H1 (cell line): ENCODE measurements at places on chromosomes 5 and 9. TPM values are rescaled to one million over a fixed set of nuclear protein-coding genes. Genes with fewer than 3 reads are reported as not detected.

DNA sequence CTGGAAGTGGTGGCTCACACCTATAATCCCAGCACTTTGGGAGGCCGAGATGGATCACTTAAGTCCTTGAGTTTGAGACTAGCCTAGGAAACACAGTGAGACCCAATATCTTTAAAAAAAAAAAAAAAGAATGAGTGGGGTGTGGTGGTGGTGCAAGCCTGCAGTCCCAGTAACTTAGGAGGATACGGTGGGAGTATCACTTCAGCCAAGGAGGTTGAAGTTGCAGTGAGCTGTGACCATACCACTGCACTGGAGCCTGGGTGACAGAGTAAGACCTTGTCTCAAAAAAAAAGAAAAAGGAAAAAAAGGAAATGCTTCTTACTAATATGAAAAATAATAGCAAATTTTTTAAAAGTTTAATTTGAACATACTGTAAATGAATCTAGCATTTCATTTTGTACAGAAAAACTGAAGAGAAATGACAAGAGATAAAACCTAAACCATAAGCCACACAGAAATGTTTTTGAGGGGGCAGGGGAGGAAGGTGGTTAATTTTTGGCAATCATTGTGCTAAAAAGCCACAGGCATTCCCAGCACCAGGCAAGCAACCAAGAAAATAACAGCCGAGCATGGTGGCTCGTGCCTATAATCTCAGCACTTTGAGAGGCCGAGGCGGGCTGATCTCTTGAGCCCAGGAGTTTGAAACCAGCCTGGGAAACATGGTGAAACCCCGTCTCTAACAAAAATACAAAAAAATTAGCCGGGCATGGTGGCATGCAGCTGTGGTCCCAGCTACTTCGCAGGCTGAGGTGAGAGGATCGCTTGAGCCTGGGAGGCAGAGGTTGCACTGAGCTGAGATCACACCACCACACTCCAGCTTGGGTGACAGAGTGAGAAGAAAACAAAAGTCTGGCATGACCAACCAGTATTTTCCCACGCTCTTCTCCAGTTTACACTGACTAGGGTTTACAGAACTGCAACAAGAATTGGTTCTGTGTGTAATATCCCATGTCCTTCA, 114.5 kb upstream of the NR5A1 start:
- DNase-seq, result no peak

DNA sequence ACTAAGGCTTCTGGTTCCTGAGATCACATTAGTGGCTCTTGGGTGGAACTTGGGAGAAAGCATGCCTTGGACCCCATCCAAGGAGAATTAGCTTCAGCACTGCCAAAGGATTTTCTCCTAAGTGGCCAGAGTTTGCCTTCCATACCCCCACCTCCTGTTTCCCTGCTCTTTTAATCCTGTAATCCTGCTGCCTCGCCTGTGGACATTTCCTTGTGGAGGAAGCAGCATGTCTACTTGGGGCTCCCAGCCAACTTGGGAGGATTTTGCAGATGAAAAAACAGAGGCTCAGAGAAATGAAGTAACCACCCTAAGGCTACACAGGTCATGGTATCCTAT, 1.6 kb downstream of the ARSI start:
- no peak for DNase-seq

DNA sequence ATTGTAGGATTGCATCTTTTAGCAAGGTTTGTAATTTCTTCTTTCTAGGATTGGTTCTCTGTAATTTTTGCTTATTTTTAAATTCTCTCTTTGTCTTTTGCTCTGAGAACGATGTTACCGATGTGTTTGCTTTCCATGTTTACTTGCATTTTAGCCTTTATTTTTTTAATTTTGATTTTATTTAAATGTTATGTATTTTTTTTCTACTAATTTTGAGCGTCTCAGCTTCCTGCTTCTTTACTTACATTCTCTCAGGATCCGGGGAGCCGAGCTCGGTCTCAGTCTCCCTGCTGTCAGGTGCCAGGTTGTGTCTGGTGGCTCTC, 20.9 kb downstream of the ANXA2R start:
- DNase-seq, result no peak

- DNase-seq, result no peak
Observed at GRCh38 chr9:5690278-5690677, 61.4 kb downstream of the RIC1 start.

DNA sequence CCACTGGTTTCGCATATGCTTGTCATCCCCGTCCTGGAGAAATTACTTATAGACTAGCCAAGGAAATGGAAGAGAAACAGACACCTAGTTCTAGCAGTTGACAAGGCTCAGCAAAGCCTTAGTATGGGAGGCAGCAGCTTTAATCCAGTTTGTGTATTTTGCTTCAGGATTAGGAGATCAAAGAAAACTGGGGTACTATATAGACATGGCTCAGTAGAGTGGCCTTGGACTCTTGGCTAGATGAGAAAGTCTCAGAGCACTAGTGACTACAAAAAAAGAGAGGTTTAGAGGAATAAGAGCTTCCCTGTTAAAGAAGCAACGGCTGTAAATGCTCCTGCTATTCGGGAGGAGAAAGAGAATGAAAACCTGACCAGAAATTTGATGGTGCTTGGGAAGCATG, 349.1 kb downstream of the CTNND2 start:
- no peak for DNase-seq

GRCh38 chr5:178291161-178291561, 58.6 kb upstream of the PHYKPL start:
- DNase-seq, result no peak

The NUTM2F gene
- polyA plus RNA-seq, result 0.06 and 0.28 TPM in 2 replicates

DNA sequence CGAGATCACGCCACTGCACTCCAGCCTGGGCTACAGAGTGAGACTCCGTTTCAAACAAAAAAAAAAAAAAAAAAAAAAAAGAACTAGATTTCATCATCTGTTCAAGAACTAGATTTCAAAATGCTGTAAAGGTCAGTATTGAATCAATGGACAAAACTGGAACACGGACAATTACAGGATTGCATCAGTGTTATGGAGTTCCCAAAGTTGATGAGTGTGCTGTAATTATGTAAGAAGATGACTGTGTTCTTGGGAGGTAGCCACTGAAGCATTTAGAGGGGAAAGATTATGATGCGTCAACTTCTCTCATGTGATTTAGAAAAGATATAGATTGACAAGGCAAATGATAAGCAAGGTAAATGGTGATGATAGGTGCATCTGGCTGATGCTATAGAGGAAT, 6.5 kb downstream of the FAM240B start:
- no peak for DNase-seq

GRCh38 chr5:164235300-164235891, 730.0 kb downstream of the MAT2B start:
- no peak for DNase-seq

The ELOVL7 gene
- polyA plus RNA-seq, result 2.5 and 3.1 TPM in 2 replicates

DNA sequence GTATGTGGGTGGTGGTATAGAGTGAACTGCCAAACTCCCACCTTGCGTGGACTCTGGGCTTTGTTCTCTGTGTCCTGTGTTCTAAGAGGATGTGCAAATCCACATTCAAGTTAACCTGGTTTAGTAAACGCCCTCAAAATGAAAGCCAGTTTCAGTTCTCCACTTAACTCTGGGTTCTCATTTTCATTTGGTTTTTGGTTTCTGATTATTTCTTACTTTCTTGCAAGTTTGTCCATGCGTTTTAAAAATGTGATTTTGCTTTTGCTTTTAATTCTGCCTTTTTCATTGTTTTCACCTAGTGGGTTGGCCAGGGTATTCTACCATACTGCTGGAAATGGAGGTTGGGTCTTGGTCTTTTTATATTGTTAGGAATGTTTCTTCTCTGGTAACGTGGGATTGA, 38.2 kb downstream of the GALNT10 start:
- DNase-seq, result no peak

- no peak for DNase-seq
Observed at GRCh38 chr5:164153469-164154172, 648.2 kb downstream of the MAT2B start.

DNA sequence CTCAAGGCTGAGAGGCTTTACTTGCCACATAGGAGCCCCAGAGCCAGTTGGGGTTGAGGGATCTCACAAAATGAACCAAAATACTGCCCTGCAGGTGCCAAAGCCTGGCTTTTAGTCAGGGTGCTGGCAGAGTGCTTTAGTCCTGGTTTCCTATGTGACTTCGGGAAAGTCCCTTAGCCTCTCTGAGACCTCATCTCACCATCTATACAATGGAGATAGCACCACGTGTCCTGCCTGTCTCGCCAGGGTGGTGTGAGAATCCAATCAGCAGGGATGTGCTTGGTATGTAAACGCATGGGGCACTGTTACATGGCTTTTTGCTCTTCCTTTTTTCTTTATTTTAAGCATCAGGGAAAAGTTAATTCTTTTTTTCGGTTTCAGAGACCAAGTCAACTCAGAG, 68.3 kb downstream of the SHB start:
- no peak for DNase-seq

GRCh38 chr5:14270209-14270702, 127.1 kb downstream of the TRIO start:
- no peak for DNase-seq

DNA sequence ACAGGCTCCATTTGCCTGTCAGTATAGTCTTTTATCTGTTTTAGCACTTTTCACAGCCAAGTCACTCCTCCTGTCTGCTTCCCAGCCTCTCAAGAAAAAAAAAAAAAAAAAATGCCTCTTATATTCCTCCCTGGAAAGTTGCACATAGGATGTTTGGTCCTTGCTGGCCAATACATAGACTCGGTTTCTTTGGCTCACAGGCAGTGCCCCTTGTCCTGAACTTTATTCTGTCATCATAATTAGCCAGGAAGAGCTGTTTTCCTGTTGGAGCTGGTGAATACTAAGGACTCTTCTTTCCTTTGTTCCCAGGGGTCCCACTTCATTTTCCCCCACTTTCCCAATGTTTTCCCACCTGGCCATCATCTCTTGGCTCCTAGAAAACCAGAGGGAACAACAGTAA, 191.2 kb downstream of the NR3C1 start:
- no peak for DNase-seq

GRCh38 chr5:147743678-147744374, 38.7 kb downstream of the JAKMIP2 start:
- no peak for DNase-seq

GRCh38 chr9:131423171-131423581, 29.3 kb downstream of the PRRC2B start:
- DNase-seq, result no peak

The GZMA gene
- not detected in 2 replicates for polyA plus RNA-seq

DNA sequence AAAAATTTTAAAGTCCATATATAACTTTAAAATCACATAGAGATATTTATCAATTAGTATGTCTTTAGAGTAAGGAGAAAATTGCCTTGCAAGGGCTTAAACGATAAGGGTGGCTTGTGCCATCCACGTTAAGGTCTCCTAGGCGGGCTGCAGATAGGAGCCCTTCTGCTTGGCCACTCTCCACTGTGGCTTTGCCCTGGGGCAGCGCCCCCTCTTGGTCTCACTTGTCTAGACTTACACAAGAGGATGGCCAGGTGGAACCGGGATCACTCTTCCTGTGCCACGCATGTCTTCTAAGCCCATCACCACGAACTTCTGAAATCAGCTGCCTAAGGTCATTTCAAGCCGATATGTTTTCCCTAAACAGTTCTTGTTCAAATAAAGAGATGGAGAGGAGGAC, 2.9 kb downstream of the FPGS start:
- DNase-seq, result peak; percentile 87

The KCTD16 gene
- polyA plus RNA-seq, result 0.03 and 0.05 TPM in 2 replicates

DNA sequence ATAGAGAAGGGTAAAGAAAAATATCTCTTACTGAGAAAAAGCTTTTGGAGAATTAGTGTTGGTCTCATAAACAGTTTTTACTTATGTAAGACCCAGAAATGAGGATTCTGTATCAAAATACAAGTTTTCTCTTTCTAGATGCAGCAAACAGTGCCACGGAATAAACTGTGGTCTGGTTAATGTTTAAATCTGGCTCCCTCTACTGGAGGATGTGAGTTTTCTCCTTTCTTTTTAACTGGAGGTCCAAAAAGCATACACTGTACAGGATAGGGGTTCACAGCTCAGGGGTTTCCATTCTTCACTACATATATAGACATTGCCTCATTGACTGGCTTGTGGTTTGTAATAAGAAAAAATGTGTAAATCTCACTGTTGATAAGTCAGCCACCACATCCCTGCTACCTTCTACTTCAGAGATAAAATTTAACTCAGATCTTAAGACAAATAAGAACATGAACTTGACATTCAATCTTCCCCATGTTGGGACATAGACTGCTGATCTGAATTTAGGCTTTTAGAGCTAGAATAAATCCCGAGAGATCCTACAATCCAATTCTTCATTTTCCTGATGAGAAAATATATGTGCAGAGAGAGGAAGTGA, 98.9 kb downstream of the CFAP95 start:
- no peak for DNase-seq

- no peak for DNase-seq
Observed at GRCh38 chr5:133427121-133427777, 185.1 kb downstream of the FSTL4 start.

GRCh38 chr5:139696167-139696893, 48.2 kb downstream of the CXXC5 start:
- DNase-seq, result no peak

The CDH18 gene
- polyA plus RNA-seq, result 0.06 and 0.30 TPM in 2 replicates

- no peak for DNase-seq
Observed at GRCh38 chr5:56848206-56848605, 32.9 kb downstream of the MAP3K1 start.

GRCh38 chr5:134708301-134708700, 30.0 kb upstream of the CAMLG start:
- no peak for DNase-seq

DNA sequence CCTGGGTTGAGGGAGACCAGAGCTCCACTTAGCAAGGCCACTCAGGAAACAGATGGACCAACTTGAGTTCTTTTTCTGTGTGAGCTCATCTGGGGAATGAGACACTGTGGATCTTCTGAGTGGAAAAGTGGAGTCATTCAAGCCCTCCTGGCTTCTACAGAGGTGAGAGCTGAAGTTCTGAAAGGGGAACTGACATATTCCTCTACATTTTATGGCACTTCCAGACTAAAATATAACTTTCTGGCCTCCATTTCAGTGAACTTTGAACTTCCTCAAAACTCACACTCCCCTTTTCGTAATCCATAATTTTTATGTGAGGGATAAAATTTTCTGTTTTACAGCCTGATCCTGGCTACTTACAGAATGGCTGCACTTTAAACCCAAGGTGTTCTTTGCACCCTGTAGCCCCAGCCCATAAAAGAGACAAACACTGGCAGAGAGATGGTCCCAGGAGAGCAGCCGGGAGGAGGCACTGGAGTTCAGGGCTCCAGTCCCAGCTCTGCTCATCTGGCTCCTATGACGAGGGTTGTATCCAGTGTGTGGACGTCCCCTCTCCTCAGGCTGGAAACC, 10.8 kb downstream of the SPAAR start:
- no peak for DNase-seq

- no peak for DNase-seq
Observed at GRCh38 chr5:138726848-138727247, 26.4 kb upstream of the CTNNA1 start.

GRCh38 chr5:144236499-144236898, 65.8 kb downstream of the KCTD16 start:
- DNase-seq, result no peak

DNA sequence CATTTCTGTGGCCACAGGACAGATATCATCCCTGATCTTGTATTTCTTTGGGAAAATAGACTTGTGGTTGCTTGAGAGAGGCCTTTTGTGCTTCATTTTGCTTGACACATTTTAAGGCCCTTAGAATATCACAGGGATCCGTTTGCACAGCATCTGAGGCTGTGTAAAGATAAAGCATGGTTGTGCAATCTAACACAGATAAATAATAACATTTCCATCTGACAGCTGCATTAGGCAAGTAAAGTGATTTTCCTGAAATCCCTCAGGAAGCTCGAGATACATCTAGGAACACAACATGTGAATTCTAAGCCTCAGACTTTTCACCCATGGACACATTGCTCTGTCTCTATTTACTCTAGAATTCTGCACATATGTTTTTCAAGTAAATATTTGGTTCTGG, 212.8 kb upstream of the ADAMTSL1 start:
- no peak for DNase-seq

The MEF2C gene
- 0.59 and 0.75 TPM in 2 replicates for polyA plus RNA-seq

The HAPLN1 gene
- polyA plus RNA-seq, result 0.33 and 0.56 TPM in 2 replicates

The MEIKIN gene
- polyA plus RNA-seq, result not detected in 2 replicates
